HAP-1 (cell line): ENCODE measurements at places on chromosomes 7 and 10.

GRCh38 chr7:134042307-134042706 is 84.8 kb upstream of the LRGUK start:
- no peak for DNase-seq

DNA sequence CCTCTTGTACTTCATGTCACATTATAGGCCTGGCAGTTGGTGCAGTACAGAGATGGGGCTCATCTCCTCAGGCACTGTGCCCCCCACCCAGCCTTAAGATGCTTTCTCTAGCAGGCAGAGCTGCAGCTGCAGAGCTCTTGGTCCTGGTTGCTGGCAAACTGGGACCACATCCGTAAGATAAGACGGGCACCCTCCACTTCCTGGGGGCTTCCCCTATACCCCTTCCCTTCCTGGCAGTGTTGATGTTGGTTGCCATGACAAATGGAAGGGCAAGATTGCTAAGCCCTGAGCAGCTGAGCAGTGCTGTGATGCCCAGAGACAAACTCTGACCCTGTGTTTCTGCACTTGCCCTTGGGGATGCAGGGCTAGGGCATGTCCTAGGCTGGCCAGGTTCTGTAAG is 103.4 kb upstream of the ANLN start:
- no peak for DNase-seq

GRCh38 chr10:124498056-124498455 is 36.4 kb downstream of the LHPP start:
- no peak for DNase-seq

DNA sequence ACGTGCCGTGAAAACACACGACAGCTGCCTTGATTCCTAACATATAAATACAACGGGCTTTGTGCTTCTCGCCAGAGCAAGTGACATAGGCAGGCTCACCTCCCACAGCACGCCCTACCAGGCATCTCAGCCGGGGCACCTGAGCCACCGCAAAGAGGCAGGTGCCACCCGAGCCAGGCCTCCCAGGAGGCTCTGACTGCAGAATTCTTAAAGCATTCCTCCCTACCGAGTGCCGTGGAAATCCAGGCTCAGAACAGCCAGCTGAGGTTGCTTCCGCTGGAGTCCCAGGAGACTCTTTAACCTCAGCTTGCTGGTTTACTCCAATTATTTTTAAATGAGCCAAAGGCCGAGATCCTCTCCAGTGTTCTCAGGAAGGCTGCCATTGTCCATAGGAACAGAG is 206.5 kb downstream of the USP6NL start:
- no peak for DNase-seq

DNA sequence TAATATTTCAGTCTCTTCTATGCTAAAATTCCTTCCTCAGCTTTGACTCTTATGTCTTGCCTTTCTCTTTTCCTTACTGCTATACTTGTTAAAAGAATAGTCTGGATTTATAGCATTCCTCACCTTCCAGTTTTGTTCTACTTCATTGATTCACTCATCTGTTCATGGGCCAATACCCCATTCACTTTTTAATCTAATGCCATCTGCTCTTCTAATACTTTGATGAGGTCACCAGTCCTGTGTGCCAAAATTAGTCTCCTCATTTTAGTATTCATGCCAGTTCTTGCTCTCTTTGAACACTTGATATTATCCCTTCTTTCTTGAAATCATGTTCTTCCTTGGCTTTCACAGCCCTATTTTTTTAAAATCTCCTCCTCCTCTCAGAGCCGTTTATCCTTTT is 19.3 kb downstream of the STK17A start:
- no peak for DNase-seq

DNA sequence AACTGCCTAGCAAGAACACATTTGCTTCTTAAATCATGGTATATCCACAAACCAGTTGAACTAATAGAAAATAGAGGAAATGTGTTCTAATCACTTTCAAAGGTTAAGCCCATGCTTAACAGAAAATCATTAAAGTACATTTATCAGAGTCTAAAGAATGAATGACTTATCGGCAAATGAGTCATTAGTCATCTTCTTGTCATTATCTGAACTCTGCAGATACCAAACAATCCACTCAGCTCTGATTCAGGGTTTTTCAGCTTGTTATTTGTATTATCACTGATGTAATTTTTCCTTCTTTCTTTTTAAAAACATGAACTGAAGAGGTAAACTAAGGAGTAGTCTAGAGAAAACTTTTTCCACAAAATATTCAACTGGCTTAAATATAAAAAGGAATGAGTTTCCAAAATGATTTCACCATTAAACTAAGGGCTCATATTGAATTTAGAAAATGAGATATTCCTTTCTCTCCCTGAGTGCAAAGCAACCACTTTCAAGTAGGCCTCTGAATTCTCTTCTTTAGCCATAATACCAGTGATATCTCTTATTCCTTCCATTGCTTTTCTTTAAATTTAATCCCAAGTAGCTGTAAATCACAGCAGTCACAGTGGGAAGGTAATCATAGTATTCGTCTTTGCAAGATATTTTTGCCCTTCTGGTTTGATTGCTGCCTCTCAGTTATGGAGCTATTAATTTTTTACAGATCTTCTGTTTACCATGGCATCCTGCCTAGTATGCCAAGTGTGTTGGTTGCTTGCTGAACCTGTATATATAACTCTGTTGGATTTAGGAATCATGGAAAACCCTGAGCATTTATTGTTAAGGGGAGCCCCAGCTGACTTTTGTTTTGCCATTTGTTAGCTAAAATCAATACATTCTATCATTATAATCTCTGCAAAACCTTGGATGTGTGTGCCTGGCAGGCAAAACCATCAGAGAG is 125.1 kb downstream of the THSD7A start:
- DNase-seq, result no peak

- no peak for DNase-seq
Measured at GRCh38 chr7:10655031-10655430, 318.6 kb upstream of the PHF14 start.

DNA sequence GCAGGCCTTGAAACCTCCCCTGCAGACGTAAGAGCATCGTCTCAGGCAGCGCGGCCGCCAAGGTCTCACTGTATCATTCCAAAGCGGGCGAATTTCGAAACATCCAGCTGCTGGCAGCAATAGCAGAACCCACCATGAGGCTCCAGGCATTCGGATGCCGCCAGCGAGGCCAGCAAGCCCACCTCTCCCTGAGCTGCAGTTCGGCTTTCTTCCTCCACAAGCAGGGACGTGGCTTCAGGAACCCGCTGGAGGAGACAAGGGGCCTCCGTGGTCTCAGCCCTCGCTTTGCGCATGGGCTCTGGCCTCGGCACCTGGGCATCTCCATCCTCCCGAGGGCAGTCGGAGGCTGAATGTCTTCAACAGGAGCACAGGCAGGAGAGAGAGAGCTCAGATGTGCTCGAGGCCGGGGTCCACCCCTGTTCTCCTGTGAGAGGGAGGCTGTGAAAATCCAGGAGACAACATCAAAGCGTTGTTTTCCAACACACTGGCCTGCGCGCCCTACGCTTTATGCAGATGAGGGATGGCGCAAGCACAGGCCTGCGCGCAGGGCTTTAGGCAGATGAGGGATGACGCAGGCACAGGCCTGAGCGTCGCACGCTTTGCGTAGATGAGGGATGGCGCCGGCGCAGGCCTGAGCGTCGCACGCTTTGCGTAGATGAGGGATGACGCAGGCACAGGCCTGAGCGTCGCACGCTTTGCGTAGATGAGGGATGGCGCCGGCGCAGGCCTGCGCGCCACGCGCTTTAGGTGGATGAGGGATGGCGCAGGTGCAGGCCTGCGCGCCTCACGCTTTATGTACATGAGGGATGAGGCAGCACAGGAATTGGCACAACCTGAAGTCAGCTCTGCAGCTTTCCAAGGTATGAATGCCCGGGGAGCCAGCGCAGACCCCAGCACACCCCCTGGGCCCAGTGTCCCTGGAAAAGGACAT is 103.2 kb downstream of the WDR37 start:
- no peak for DNase-seq

DNA sequence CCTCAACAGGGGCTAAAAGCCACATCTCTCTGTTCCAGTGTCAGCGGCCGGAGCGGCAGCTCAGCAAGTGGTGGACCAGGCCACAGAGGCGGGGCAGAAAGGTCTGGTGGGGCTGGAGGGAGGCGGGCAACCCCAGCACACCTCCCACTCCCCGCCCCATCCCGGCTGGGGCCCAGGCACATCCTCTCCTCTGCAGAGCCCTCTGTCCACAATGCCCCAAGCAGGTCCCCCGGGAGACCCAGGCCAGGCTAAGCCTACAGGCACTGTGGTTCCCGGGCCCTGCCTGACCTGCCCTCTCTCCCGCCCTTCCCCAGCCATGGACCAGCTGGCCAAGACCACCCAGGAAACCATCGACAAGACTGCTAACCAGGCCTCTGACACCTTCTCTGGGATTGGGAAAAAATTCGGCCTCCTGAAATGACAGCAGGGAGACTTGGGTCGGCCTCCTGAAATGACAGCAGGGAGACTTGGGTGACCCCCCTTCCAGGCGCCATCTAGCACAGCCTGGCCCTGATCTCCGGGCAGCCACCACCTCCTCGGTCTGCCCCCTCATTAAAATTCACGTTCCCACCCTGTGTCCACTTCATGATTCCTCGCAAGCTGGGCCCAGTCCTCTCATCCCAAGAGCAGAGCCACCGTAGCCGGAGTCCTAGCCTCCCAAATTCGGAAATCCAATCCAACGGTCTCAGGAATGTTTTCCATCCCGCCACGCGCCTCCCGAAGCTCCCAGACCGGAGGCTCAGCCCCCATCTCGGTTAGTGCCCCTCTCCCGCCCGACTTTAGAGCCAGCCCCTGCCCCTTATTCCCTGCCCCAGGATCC is 2.1 kb downstream of the ADIRF start:
- DNase-seq, result no peak

GRCh38 chr10:88379575-88379974 is 203.5 kb downstream of the RNLS start:
- DNase-seq, result no peak

DNA sequence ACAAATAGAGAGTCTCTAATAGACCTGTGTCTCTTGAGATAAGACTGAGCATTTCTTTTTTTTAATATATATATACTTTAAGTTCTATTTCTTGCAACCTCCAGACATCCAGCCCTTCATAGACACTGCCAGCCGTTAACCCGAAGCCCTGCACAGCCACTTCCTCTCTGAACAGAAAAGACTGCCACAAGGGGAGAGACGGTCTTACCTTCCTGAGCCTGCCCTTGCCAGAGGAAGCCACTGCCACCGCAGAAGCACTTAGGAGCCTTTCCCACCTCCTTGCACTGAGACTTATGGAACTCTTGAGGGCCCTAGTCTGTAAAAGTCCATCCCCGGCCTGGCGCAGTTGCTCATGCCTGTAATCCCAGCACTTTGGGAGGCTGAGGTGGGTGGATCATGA is 31.8 kb upstream of the PRSS1 start:
- no peak for DNase-seq

GRCh38 chr7:84263106-84263505 is 68.5 kb upstream of the SEMA3A start:
- DNase-seq, result no peak
